ENCODE measurements at places on chromosomes 7 and 10.
A peak's percentile ranks its signal among the peaks of the same experiment; 100 is the strongest.

- DNase-seq = peak; percentile 31
Measured at GRCh38 chr10:103715430-103715829, 139.9 kb downstream of the SH3PXD2A start.

DNA sequence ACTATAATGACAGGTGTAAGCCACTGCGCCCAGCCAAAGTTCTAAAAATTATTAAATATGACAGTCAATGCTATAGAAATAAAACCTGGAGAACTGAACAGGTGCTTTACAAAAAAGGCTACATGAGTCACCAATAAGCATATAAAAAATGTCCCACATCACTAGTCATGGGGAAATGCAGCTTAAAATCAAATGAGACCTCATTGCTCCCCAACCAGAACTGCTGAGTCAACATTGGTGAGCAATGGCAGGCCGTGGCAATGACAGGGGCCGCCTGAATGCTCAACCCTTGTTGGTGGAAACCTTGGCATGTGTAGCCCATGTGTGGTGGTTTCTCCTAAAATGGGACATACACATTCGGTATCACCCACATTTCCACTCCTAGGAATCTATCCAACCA lies 352.3 kb upstream of the KLF6 start:
- no peak for DNase-seq

DNA sequence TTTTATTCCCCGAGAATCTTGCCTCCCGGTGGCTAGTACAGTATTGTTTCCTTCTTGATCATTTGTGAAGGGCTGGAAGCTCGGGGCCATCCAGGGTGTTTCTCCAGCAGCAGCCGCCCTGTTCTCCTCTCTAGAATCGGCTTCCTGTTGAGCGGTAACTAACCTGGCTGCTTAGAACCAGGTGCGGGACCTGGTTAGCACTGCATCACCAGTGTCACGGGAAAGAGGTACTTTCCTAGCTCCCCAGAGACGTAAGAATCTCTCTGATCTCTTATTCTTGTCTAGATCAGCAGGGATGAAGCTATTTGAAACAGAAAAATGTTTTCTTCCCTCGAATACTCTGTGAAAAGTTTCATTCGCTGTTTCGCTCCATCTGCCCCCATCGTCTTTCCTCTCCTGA lies 239.2 kb downstream of the CELF2 start:
- DNase-seq = no peak

DNA sequence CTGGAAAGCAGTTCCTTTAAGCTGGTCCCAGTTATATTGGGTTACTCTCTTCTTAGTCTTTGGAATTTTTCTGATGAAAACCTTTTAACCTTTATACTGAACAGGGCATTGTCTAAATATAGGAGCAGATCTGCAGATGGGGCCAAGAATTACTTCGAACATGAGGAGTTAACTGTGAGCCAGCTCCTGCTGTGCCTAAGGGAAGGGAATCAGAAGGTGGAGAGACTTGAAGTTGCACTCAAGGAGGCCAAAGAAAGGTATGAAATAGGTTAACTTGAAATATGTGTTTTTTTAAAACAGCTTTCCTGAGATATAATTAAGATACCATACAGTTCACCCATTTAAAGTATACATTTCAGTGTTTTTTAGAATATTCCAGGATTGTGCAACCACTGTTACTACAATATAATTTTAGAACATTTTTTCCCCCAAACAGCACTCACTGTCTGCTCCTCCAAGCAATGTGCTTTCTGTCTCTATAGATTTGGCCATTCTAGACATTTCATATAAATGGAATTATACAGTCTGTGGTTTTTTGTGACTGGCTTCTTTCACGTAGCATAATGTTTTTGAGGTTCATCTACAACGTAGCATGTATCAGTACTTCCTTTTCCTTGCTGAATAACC lies 18.9 kb downstream of the OPTN start:
- DNase-seq = no peak

DNA sequence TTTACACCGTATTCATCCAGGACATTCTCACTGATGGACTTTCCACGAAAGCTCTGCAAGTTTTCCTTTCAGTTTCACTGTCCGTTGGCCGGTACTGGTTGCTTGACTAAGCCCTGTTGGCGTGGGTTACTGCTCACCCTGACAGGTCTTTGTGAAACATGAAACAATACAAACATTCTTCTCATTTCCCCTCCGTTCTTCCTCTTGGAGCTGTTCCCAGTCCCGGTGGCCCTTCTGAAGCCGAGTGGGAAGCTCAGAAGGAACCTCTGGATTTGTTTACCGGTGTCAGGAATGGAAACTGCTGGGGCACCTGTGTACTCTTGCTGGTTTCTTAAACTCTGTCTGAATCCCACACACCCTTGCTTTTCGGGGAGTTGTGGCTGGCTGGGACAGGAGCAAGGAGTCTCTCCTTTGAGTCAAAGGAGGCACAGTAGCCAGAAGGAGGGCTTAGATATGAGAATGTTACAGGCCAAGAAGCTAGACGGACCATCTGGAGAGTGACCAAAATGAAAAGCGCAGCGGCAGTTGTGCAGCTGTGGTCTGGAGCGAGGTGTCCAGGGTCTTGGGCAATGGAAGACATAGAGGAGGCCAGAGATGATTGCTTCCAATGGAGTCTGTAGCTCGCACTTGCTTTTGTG lies 45.7 kb downstream of the LYZL2 start:
- DNase-seq = peak; percentile 23

- DNase-seq = no peak
Measured at GRCh38 chr7:22934023-22934422, 79.9 kb downstream of the HYCC1 start.

- no peak for DNase-seq
Measured at GRCh38 chr10:28841625-28842024, 164.3 kb downstream of the BAMBI start.

- no peak for DNase-seq
Measured at GRCh38 chr7:140624392-140625191, 16.0 kb downstream of the DENND2A start.

DNA sequence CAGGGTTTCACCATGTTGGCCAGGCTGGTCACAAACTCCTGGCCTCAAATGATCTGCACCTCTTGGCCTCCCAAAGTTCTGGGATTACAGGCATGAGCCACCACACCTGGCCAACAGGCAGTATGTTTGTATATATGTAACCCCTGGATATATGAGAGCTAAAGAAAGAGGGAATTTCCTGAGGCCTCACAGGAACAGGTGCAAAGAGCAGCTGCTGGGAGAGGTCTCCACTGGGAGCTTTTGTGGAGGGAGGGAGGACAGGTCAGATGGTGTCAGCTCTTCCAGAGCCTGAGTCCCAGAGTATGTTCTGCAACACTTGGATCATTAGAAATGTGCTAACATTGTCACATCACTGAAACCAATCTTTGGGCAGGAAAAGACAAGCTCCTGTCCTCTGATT lies 110.1 kb upstream of the KIF5B start:
- DNase-seq = no peak

- no peak for DNase-seq
Measured at GRCh38 chr7:42765931-42766330, 145.9 kb downstream of the C7orf25 start.

DNA sequence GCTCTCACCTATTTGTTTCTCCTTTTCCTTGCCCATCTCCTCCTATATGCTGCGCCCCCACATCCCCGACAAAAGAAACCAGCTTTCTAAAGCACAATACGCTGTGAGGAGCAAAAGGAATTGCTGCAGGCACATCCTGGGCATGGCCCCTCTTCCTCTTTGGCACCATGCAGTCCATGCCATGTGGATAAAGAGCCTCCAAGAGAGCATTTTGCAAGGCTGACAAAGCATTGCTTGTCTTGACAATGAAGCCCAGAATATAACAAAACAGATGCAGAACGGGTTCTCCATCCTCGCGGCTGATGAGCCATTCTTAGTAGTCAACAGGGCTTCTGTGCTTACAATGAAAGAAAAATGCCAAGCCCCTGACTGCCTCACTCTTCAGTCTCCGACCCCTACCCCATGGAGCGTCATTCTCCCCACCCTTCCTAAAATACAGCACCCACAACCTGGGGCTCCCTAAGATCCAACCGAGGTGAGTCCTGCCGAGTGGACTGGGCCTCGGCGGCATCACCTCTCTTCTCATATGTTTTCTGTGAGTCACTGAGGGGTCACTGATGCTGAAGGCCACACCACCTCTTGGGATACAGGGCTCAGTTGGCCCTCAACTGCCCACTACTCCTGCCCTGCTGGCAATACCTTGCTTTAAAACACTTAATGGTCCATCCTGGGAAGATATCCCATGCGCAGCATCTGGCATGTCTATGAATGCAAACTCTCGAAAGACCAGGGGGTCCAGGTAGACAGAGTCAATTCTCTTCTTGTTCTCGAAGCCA lies 47.5 kb downstream of the GSDME start:
- DNase-seq = no peak

- DNase-seq = no peak
Measured at GRCh38 chr10:79905322-79906314, 43.3 kb downstream of the SFTPD start.

DNA sequence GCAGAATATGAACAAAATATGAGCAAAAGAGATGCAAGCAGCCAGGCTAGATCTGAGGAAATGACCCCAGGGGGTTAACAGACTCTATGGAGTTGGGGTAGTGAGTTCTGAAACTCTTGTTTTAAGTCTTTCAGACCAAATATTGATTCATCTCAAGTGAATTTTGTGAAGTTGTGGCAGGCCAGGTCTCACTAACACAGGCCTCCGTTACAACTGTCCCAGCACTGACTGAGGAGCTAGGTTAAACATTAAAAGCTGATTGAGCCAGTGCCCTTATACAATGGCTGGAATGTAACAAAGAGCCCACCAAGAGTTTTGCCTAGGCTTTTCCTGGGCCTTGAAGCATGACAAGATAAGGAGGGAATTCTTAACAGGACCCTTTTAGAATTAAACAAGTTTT lies 192.3 kb upstream of the STK17A start:
- DNase-seq = no peak

GRCh38 chr7:6440381-6440780 lies 7.4 kb downstream of the DAGLB start:
- no peak for DNase-seq

DNA sequence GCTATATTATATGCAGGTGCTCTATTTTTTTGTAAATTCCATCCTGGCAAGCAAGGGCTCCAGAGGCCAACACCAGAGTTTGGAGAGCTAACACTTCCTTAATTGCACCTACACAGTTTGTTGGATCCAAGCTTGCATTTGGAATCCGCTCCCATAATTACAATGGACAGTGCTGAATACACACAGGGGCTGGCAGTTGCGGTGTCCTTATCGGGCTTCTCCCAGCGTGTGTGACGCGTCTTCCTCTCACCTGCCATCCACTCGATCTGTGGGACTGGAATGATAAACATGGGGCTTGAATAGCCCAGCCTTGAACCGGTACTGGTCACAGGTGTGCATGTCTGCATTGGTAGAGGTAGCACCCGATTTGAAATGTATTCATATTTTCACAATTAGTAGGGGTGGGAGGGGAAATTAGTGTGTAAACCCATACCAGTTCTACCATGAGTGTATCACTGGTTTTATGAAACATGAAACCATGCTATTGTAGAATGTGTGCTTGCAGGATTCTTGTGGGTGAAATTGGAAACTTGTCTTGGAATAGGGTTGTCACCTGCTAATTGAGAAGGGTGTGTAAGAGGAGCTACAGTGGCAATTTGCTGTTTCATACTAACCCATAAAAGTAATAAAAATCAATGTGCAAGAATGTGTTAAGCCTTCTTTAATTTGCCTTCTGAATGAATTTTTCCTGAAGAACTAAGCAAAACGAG lies 316.5 kb downstream of the WDR11 start:
- no peak for DNase-seq

GRCh38 chr10:115944538-115944937 lies 328.5 kb downstream of the GFRA1 start:
- no peak for DNase-seq

GRCh38 chr7:138886501-138886917 lies 88.5 kb upstream of the ATP6V0A4 start:
- DNase-seq = peak; percentile 61

DNA sequence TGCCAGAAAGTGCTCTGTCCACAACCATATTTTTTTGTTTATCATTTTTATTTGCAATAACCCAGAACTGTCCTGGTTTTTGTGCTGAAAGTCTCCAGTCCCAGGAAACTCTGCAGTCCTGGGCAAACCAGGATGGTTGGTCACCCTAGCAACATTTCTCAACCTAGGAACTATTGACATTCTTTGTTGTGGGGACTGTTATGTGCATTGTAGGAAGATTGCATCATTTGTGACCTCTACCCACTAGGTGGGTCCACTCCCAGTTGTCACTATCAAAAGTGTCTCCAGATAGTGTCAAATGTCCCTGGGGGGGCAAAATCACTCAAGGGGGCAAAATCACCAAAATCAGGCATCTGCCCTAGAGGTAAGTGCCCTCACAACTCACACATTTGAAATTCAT lies 14.0 kb upstream of the SRI start:
- no peak for DNase-seq

- no peak for DNase-seq
Measured at GRCh38 chr10:102603946-102604345, 40.3 kb upstream of the TRIM8 start.

DNA sequence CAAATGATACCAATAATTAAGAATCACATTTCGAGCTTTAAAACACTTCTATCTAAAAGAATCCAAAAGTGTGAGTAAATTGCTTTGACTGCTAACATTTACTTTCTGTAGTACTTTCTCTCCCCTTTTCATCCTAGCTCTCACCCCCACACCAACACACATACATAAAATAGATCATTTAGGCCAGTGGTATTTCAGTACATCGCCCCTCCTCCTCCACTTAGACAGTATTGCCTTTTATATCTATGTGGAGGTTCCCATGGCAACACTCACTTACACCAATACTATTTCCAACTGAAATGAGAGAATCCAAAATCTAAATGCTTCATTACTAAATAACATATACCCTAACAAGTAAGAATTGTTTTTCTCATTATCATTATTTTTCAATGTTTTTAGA lies 58.9 kb downstream of the HIBADH start:
- no peak for DNase-seq

DNA sequence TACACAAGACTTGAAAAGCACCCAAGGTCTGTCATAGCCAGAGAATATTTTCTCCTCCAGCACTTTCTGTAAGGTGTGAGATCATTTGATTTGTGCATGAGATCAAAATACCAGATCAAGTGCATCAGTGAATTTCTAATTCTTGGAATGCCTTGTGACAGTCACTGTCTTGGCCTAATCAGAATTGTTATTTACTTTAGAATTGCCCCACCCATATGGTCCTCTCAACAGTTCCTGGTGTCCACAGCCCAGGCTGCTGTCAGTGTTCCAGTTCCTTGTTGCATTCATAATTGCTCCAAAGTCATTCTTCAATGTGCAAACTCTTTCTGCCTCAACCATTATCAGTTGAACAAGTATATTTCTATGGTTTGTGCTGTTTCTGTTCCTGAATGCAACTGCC lies 770.2 kb downstream of the NRG3 start:
- DNase-seq = no peak

GRCh38 chr10:16472828-16473227 lies 36.0 kb downstream of the PTER start:
- DNase-seq = no peak

GRCh38 chr10:8306685-8307364 lies 252.3 kb downstream of the GATA3 start:
- no peak for DNase-seq

- DNase-seq = peak; percentile 81
Measured at GRCh38 chr10:76411729-76412435, 980.5 kb downstream of the LRMDA start.

Data from AG09319 (cell line).